ENCODE measurements at places on chromosomes 7 and 10.

DNA sequence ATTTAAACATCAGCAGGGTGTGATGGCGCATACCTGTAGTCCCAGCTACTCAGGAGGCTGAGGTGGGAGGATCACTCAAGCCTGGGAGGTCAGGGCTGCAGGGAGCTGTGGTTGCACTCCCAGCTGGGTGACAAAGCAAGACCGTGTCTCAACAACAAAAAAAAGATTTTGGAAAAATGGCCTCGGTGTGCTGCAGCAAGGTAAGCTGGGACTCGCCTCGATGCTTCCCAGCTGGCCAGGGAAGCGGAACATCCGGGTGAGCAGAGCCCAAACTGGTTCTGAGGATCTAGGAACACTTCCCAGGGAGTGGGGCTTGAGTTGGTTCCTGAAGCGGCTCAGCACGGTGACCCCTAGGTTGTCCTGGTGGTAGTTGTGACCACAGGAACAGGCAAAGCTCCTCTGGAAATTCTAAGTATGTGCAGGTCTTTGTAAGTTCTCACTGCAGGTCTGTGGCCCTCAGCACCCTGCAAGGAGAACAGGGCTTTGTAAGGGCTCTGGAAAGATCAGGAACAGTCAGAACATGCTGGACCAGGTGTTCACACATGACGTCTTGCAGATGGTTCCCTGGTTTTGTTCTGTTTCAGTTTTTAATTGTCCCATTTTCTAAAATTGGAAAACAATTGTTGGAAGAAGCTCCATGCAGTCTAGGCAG is 38.6 kb upstream of the ZMIZ2 start:
- DNase-seq = no peak

GRCh38 chr7:37421861-37422500 is 26.7 kb downstream of the ELMO1 start:
- DNase-seq = no peak

DNA sequence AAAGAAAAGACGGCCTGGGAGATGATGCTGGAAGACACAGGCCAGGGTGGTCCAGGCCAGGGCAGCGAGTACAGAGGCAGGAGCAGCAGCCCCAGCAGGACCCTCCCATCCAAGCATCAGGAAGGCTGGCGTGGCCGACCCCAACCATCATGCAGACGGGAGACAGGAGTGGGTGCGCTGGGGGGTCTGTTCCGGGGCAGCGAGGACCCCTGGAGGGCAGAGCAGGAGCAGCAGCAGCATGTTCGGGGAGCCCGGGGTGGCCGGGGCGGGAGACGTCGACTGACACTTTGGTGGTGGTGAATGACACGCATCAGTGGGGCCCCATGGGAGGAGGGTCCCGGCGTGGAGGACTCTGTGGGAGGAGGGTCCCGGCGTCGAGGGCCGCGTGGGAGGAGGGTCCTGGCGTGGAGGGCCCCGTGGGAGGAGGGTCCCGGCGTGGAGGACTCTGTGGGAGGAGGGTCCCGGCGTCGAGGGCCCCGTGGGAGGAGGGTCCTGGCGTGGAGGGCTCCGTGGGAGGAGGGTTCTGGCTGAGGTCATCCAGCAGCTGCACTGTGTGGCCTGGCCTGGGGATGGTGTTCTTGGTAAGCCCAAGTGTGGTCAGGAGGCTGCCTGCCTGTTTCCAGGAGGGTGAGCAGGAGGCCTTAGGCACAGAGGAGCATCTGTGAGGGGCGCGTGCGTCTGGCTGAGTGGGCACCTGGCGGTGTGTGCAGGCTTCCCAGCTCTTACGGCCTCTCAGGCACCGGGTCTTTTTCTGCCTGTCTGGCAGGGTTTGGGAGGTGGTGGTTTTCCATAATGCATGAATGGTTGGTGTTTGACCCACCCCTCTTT is 38.9 kb downstream of the FAM20C start:
- DNase-seq = no peak

DNA sequence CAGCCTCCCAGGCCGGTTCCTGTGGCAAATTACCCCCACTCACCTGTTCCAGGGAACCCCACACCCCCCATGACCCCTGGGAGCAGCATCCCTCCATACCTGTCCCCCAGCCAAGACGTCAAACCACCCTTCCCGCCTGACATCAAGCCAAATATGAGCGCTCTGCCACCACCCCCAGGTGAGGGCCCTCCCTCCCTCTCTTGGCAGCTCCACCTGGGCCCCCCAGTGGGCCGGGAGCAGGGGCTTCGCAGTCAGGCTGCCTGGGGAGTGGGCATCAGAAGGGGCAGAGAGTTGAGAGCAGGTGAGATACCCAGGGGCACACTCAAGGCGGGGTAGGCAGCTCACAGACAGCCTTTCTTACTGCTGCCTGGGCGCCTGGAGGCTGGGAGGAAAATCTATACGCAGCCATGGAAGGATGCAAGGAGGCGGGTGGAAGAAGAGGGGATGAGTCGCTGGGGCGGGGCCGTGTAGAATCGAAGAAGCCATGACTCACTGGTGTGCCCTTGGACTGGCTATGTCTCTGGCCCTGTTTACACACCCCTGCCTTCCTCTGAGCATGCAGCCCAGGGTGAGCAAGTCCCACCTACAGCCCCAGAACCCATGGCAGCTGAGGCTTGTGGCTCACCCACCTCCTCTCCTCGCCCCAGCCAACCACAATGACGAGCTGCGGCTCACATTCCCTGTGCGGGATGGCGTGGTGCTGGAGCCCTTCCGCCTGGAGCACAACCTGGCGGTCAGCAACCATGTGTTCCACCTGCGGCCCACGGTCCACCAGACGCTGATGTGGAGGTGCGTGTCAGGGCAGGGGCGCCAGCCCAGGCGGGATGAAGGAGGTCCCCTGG is 48.6 kb upstream of the PPIF start:
- DNase-seq = peak; percentile 65

GRCh38 chr10:130022086-130022485 is 58.0 kb upstream of the EBF3 start:
- DNase-seq = no peak

DNA sequence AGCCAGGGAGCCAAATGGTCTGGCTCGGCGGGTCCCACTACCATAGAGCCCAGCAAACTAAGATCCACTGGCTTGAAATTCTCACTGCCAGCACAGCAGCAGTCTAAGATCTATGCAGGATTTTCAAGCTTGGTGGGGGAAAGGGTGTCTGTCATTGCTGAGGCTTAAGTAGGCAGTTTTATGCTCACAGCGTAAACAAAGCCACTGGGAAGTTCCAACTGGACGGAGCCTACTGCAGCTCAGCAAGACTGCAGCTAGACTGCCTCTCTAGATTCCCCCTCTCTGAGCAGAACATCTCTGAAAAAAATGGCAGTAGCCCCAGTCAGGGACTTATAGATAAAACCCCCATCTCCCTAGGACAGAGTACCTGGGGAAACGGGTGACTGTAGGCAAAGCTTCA is 277.6 kb upstream of the PHF14 start:
- no peak for DNase-seq

- DNase-seq = no peak
Observed at GRCh38 chr10:99621454-99622251, 1.4 kb upstream of the SLC25A28 start.

DNA sequence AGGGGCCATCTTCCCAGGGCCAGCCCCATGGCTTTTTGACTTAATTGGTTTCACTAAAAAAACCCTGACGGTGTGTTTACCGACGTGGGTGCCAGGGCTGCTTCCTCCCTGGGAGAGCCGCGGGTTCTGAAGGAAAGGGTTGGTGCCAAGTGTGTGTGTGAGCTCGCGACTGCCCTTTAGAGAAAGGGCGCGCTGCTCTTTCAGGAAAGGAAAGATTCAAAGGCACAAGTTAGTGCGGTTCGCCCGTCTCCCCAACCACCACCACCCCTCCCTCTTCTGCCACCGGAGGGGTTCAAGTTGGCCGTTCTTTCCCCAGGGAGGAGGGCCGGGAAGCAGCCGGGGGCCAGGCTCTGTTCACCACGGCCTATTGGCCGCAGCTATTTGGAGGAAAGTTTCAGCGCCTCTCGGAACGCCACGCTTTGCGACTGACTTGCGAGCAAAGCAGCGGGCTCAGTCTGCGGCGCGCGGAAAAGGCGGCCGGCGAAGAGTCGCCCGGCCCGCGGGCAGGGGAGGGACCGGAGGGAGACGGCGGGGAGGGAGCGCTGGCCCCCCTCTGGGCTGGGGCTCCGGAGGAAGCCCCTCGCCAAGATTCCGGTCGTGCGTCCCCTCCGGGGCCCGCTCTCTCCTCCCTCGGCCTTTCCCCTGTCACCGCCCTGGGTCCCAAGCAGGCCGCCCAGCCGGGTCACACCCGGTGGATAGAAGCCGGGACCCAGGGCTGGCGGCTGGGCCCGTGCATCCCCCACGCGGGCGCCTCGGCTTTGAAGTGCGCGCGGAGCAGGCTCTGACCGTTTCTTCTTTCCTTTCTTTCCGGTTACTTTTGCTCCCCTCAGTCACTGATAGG is 165.9 kb upstream of the PPP1R3A start:
- DNase-seq = no peak

DNA sequence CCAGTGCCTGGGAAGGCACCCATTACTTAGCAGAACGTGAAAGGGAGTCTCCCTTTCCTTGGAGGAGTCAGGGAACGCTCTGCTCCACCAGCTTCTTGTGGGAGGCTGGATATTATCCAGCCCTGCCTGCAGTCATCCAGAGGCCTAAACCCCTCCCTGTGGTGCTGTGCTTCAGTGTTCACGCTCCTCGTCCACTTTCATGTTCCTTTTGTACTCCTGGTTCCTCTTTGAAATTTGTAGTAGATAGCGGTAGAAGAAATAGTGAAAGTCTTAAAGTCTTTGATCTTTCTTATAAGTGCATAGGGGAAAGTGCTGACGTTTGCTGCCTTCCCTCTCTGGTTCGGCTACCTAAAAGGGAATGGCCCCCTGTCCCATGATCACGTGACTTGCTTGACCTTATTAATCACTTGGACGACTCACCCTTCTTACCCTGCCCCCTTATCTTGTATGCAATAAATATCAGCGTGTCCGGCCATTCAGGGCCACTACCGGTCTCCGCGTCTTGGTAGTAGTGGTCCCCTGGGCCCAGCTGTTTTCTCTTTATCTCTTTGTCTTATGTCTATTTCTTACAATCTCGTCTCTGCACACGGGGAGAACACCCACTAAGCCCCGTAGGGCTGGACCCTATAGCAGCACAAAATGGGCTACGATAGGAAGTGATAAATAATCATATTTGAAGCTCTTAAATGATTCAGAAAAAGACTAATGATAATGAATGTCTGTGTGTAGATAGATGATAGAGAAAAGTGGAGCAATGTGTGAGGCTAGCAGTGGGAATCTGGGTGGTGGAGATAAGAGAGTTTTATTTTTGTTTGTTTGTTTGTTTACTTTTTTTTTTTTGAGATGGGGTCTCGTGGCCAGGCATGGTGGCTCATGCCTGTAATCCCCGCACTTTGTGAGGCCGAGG is 5.8 kb upstream of the ESYT2 start:
- no peak for DNase-seq

DNA sequence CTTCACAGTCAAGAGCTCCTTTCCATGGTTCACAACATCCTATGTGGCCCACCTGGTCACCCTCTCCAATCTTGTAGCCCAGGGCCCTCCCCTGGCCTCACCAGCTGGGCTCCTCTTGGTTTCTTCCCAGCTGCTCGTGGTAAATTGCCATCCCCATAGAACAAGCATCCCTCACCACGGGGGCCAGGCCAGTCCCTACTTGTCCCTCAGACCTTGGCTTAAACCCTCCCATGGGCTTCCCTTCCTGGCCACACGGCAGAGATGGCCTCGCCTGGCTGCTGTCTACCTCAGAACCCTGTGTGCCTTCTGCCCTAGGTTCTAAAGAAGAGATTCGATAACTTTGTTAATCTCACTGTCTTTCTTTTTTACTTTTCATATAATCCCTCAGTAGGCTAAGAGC is 153.3 kb upstream of the TCERG1L start:
- DNase-seq = no peak

DNA sequence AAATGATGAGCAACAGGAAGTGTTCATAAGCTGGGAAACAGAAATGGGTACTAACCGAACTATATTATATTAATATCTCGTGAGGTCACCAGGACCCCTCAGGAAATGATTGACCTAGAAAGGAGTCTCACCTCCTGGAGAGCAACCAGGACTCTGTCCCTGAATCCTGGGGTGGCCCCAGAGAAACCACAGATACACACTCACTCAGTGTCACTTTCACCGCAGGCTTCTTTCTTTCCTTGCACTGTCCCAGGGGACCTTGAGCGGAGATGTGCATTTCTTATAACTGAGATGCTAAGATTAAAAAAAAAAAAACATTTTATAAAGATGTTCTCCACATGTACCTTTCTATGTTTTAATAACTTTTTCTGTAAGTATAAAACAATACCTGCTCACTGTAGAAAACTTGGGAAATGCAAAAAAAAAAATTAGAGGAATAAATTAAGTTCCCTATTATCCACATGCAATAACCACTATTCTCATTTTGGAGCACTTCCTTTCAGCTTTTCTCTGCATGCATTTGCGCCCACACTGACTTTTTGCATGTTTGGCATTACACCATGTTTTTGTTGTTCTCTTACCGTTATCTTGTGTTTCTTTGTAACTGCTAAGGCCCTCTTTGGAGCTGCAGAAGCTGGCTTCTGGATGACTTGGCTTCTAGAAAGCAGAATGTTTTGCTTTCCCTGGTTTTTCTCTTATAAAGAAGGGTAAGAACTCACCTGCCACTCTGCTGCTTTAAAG is 15.0 kb downstream of the NOD1 start:
- DNase-seq = no peak

DNA sequence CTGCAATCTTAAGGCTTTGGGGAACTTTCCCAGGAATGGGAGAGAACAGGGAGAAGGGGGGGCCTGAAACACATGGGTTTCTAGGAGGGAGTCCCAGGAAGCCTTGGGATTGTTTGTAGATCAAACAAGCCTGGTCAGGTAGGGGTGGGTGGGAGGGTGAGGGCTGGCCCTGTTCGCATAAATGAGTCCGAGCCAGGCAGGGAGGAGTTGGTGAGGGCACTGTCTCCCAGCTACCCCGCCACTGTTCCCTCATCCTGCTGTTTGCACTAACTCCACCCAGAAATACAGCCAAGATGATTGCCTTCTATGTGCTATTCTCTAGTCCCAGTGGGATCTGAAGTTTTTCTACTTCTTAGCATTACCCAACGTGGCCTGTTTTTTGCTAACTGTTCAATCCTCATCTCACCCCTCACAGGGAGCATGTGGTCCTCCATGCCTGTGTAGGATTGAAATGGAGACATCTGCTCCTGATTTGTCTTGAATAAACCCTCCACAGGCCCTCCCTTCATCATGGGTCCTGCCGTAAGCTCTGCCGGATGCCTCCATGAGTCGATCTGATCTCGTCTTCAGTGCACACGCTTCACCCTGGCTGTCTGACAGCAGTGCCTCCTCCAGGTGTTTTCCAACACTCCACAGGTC is 257.0 kb downstream of the COBL start:
- DNase-seq = no peak

DNA sequence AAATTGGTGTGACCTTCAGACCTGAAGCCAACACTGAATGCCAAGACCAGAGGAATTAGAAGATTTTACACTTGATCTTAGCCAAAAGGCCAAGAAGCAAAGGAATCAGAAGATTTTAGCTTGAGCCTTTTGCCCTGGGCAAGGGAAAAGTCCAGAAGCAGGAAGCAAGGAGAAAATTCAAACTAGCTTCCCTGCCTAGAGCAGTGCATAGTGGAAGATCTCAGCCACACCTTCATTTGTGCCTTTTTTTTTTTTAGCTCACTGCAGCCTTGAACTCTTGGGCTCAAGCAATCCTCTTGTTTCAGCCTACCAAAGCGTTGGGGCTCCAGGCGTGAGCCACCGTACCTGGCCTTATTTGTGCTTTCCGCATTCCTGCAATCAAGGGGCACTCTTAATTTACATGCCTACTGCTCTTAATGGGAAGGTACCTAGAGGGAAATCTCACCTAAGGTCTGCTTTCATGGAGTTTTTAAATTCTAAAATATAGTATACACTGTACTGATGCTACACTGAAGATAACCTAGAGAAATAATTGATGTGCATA is 8.3 kb upstream of the PIP4K2A start:
- DNase-seq = no peak
